ENCODE measurements at places on chromosomes 2 and 18. TPM values are rescaled to one million over a fixed set of nuclear protein-coding genes. Genes with fewer than 3 reads are reported as not detected.

MAPK4 gene
- 7.0 TPM for total RNA-seq

SOX11 gene
- total RNA-seq = 0.84 TPM

- DNase-seq = no peak
These were observed 26.1 kb downstream of the ADCY3 start for GRCh38 chr2:24893934-24894333.

DNA sequence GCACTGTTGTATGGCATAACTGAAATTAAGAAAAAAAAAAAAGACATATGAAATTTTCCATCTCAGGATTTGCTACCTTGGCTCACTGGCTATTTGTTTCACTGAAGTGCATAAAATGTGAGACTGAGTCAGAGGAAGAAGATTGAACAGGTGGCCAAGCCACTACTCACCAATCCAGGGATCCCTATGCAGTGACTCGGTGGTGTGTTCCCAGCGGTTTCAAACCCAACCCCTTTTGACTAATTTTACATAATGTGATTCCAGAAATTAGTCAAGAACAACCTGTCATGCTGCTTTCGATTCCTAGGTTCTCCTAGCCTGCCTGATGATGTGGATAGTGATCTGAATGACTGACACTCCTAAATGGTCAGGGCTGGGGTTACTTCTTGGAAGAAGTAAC is 77.3 kb downstream of the KLHL14 start:
- DNase-seq = no peak

DNA sequence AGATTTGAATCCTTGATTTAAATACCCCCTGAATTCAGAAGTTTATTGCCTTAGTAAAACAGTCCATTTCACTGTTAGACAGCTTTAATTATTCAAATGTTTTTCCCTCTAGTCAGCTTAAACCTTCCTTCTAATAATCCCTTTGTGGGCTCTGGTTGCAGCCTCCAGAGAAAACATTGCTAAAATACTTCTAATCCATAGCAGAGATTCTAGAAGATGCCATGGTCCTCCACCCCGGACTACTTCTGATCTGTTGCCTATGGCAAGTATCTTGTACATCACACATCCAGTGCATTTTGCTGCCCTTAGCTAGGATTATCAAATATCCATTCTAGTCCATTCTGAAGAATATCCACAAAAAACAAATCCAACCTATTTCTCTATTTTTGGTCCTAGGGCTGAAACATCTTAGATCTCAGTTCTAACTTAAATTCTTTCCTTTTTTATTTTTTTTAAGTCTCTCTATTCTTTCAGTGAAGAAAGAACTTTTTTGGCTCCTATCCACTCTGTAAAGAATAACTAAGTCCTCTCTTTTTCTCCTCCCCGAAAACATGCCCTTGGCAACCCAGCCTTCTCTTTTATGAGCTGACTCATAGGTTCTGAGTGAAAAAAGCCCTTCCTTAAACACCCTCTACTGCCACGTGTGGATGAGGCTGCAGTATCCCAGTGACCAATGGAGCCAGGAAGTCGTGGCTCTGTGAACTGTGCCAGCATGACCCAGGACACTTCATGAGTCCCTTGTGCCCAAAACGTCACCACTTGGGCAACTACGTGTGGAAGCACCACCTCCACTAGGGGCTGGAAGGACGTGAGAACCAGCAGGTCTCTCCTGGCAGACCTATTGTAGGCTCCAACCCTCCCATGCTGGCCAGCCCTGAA is 349.8 kb downstream of the TNS1 start:
- DNase-seq = peak; percentile 67
